ENCODE measurements at places on chromosomes 6 and 20.

GRCh38 chr6:26520237-26520849, 17.8 kb upstream of the HMGN4 start:
- peak; percentile 49 for DNase-seq

DNA sequence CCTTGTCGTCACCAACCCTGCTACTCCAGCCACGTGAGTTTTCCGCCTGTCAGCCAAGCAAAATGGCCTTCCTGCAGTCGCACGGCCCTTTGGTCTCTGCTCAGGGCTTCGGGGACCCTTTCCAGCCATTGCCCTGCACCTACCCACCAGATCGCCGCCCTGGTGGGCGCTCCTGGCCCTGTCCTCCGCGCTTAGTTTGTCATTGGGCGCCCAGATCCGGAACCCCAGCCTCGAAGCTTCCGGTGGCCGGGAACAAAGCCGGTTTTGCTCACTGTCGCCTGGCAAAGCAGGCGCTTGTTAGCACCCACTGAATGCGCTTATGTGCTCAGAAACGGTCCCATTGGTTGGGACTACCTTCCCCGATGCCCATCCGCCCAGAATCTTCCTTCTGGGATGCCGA, 536 bp downstream of the ZFP57 start:
- DNase-seq, result no peak

GRCh38 chr6:124987999-124988591, 25.9 kb downstream of the RNF217 start:
- DNase-seq, result no peak

- no peak for DNase-seq
Measured at GRCh38 chr6:72720464-72720863, 98.6 kb downstream of the KCNQ5 start.

DNA sequence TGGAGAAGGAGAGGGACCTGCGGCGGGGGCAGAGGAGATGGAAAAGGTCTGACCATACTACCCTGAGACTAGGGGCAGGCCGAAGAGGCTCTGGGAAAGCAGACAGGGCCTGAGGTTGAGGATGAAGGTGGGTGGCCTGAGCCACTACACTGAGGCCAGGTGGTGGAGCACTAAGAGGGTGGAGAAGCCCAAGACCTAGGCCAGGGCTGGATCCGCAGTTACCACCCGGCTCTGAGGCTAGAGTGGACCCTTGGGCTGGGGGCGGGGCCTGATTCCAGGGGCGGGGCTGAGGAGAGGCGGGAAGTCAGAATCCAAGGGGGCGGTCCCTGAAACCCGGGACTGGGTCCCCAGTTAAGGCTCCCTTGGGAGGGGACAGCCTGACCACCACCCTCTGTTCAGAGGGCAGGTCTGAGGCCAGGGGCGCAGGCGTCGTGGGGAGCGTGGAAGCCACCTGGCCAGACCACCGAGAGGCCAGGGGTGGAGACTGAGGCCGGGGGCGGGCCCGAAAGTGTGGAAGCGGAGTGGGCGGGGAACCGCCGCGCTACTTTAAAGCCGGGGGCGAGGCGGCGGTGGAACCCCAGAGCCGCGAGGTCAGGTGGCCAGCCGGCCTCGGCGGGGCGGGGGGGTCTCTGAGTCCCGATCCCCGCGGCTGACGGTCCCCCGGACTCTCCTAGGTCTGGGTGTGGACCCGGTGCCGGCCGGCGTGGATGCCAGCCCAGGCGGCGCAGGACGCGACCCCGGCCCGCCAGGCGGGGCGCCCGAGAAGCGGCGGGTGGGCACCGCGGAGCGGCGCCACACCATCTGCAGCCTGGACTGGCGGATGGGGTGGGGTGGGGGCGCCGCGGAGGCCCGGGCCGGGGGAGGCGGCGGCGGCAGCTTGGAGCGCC, 8.3 kb downstream of the CCM2L start:
- peak; percentile 76 for DNase-seq

DNA sequence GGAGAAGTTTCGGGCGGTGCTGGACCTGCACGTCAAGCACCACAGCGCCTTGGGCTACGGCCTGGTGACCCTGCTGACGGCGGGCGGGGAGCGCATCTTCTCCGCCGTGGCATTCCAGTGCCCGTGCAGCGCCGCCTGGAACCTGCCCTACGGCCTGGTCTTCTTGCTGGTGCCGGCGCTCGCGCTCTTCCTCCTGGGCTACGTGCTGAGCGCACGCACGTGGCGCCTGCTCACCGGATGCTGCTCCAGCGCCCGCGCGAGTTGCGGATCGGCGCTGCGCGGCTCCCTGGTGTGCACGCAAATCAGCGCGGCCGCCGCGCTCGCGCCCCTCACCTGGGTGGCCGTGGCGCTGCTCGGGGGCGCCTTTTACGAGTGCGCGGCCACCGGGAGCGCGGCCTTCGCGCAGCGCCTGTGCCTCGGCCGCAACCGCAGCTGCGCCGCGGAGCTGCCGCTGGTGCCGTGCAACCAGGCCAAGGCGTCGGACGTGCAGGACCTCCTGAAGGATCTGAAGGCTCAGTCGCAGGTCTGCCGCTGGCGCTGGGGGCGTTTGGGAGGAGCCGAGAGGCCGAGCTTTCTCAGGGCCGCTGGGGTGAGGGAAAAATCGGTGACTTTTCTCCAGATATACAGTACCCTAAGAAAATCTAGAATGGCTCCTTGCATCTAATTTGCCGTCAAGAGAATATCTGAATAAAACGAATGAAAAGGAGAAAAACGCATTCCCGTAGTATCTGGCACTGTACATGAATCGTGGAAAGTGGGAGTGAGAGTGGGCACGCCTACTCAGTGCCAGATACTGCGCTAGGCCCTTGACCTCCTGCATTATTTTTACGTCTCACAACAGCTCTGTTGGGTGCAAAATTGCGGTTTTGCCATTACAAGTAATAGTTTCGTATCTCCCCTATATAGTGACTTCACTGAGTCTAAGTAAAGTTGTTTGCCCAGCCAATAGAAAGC, 1.0 kb downstream of the CALHM6 start:
- DNase-seq, result peak; percentile 78

DNA sequence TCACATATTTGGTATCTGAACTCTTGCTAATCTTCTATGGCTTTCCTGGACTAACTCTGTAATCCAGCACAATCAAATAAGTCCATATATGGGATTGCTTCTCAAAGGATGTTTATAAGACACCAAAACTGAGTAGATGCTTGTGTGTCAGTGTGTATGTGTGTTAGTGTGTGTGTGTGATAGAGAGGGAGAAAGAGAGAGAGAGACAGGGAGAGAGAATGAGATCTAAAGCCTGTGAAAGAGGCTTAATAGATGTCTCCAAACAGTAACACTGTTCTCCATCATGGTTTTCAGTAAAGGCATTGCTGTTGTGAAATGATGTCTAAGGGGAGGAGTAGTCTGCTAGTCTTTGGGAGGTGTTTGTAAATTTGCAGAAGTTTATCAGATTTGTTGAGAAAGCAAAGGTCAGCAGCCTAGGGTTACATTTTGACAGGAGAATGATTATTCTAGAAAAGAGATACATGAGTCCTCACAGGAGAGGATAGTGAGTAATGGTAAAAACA, 73.9 kb upstream of the MLIP start:
- no peak for DNase-seq

DNA sequence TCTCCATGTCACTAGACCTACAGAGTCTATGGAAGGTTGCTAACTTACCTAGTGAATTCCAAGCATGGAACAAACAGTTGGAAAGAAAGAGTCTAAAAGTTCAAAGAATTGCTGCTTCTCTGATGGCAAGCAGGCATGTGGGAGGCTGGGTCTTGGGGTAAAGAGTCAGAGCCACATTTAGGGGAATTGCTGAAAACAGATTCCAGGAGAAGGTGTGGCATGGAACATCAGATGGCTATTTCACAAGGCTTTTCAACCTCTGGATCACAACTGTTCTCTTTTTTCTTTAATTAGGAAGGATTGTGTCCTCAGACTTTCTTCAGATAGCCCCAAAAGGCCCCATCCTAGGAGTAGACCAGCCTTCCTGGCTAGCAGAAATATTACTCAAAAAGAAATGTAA, 601.5 kb downstream of the MAFB start:
- no peak for DNase-seq

GRCh38 chr6:6583836-6584235, 4.7 kb upstream of the LY86 start:
- no peak for DNase-seq

- DNase-seq, result peak; percentile 84
Measured at GRCh38 chr20:32975698-32976674, 28.2 kb downstream of the SUN5 start.

- no peak for DNase-seq
Measured at GRCh38 chr20:24615353-24615752, 145.9 kb downstream of the SYNDIG1 start.

DNA sequence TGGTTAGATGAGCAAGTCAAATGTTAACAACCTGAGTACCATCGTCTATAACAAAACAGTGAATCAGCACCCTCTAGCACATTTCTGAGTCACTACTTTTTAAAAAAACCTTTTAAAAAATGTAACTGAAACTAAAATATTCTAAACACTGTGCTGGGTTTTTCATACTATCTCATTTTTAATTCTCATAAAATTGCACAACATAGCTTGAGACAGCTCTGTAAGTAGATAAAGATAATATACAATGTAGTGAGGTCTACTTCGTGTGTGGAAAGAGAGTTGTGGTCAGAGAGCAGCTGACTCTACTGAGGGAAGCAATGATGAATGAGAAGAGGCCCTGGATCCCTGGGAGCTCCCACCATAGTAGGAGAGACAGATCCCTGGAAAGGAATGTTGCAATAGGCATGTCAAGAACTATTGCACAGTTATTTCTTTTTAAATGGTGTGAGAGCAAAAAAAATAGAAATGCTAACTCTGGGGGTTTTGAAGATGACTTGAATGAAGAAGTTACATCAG, 13.6 kb upstream of the CALHM6 start:
- no peak for DNase-seq

- DNase-seq, result no peak
Measured at GRCh38 chr20:20368418-20369249, 730 bp downstream of the INSM1 start.

- DNase-seq, result no peak
Measured at GRCh38 chr6:16450821-16451220, 212.4 kb downstream of the GMPR start.

DNA sequence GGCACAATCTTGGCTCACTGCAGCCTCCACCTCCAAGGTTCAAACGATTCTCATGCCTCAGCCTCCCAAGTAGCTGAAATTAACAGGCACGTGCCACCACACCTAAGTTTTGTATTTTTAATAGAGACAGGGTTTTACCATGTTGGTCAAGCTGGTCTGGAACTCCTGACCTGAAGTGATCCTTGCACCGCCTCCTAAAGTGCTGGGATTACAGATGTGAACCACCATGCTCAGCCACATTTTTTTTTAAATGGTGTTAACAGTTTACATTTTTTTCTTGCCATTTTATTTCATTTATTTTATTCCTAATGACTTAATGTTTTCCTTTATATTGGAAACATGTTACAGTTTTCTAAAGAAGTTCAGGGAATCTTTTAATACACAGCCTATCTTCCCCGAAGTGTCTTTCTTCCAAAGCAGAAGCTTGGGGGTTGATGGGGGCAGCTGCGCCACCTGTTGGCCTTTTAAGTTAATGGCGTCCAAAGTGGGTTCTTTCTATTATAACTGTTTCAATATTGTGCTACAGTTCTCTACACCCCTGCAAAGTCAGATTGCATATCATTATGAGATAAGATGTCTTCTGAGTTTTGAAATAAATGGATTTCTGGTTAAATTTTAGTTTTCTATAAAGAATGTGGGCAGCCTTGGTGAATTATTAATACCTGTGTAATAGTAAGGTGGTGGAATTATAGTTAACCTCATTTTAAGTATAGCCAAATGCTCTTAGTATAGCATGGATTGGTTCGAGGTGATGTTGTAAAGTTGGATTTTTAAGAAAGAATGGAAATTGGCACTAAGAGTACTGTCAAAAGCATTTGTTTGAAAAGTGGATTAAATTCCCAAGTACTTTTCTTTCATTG, 42.0 kb upstream of the PLCG1 start:
- peak; percentile 65 for DNase-seq

GRCh38 chr20:59779656-59780380, 153.6 kb downstream of the SYCP2 start:
- DNase-seq, result no peak

DNA sequence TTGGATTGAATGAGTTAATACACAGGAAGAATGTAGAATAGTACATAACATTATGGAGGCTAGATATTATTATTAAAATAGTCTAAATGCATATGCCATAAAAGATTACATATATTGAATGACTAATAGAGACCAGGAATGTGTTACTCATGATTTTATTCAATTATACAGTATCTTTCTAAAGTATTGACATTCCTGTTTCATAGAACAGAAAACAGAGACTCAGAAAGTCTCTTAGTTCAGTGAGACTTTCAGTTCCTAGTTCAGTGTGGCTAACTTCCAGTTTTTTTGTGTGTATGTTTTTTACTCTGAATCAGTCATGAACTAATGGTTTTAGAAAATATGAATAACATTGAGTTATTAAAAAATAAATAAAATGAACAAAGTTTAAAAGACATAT, 34.6 kb upstream of the TMEM244 start:
- no peak for DNase-seq

- no peak for DNase-seq
Measured at GRCh38 chr6:100236389-100236788, 228.3 kb downstream of the SIM1 start.

DNA sequence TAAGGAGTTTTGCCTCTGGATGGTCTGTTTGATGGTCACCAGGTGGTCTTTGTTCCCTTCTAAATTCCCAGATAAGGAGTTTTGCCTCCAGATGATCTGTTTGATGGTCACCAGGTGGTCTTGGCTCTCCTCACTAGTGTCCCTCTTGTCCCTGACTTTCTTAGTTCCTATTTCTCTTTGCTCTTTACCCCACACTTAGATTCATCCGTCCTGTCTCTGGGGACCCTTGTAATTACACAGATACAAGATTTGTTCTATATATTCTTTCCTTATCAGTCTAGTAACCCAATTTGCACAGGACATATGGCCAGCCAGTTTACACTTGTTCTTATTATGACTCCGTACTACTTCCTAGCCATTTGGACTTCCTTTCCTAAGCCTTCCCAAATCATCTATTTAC, 84.0 kb upstream of the B3GAT2 start:
- DNase-seq, result no peak

- peak; percentile 56 for DNase-seq
Measured at GRCh38 chr6:53795702-53796450, 1.1 kb downstream of the LRRC1 start.

GRCh38 chr6:24051942-24052589, 73.9 kb upstream of the NRSN1 start:
- DNase-seq, result no peak

GRCh38 chr6:115999235-115999634, 61.5 kb downstream of the FRK start:
- no peak for DNase-seq

GRCh38 chr6:14276071-14276470, 158.5 kb downstream of the CD83 start:
- peak; percentile 60 for DNase-seq

DNA sequence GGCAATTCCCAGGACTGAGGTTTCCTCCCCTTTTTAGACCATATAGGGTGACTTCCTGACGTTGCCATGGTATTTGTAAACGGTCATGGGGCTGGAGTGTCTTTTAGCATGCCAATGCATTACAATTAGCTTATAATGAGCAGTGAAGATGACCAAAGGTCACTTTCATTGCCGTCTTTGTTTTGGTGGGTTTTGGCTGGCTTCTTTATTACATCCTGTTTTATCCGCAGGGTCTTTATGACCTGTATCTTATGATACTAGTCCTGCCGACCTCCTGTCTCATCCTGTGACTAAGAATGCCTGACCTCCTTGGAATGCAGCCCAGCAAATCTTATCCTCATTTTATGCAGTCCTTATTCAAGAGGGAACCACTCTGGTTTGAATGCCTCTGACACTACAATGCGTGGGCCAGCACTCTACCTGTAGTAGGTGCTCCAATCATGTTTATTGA, 190.1 kb downstream of the KCNQ5 start:
- no peak for DNase-seq

- no peak for DNase-seq
Measured at GRCh38 chr6:108914235-108915022, 66.2 kb downstream of the ARMC2 start.
